ENCODE measurements at places on chromosomes 6 and 20.

DNA sequence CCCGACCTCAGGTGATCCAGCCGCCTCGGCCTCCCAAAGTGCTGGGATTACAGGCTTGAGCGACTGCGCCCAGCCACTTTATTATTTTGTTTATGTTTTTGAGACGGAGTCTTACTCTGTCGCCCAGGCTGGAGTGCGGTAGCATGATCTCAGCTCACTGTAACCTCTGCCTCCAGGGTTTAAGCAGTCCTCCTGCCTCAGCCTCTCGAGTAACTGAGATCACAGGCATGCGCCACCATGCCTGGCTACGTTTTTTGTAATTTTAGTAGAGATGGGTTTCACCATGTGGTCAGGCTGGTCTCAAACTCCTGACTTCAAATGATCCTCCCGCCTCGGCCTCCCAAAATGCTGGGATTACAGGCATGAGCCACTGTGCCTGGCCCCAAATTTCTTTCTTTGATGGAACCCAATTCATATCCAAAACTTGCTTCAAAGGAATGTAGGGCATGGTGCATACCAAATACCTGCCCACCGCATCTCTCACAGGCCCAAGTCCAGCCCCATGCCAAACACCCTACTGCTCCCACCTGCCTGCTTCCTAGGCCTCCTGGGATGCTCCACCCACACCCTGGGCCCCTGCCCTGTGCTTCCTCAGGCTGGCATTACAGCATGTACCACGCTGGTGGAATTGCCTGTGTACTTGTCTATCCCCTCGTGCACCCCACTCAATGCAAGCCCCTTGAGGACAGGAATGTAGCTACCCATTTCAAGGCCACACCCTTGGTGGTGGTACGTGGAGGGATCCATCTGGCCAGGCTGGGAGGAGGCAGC, 4.9 kb upstream of the HMGA1 start:
- DNase-seq = no peak

- no peak for DNase-seq
Observed at GRCh38 chr20:38023181-38024001, 9.9 kb downstream of the TTI1 start.

- DNase-seq = peak; percentile 87
Observed at GRCh38 chr20:24609757-24610156, 140.3 kb downstream of the SYNDIG1 start.

DNA sequence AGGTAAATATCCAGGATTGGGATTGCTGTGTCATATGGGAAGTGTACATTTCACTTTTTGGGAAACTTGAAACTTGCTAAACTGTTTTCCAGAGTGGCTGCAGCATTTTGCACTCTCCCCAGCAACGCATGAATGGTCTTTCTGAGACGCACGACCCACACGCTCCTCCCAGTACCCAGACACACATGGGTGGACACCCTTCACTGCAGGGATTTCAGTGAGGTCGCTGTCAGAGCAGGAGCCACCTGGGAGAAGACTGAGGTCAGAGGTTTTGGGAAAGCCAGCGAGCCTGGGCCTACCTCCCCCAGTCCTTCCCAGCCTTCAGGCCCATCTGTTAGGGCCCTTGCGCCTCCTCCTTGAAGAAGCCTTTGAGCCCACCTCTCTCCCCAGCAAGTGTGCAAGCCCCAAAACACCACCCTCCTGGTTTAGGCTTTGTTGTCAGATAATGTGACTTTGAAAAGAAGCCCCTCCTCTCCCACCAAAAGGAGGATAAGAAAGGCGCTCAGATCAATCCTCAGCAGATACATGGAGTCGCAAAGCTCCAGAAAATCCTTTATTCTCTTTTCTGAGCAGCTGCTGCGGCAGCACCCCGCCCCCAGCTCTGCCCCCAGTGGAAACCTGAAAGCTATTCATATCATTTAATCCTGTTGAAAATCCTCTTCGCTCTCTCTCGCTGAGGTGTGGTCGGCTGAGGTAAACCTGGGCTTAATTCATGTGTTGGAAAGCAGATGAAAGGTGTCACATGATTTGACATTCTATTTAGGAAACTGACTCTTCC, 12.7 kb upstream of the JAG1 start:
- DNase-seq = no peak

DNA sequence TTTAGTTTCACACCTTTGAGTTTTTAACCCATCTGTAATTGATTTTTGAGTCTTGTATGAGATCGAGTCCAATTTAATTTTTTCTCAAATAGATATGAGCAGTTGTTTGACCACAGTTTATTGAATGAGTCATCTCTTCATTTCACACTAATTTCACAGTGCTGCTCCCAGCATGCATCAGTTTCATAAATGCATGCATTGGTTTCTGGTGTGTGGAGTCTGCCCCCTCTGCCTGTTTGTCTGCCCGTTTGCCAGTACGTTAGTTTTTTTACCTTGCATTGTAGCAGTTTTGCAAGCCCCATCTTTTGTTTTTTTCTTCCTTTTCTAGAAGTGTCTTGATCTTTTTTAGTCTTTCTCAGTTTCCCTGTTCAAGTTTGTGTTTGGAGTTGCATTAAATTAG, 11.9 kb downstream of the SLX4IP start:
- DNase-seq = no peak

DNA sequence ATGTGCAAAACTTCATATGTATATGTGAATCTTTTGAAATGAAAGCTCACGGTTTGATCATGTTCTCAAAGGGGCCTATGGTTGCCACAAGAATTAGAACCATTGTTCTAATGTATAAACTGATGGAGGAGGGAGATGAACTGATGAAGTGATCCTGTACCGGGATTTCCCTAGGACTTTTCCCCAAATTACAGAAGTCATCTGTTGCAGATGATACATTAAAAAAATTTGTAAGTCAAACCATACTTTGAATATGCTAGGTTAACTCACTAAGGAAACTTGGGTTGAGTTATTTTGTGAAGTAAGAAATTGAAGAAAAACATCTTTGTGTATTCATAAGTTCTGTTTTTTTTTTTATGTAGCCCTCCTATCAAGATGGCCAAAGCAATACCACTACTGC, 33.9 kb upstream of the RNF144B start:
- no peak for DNase-seq

- no peak for DNase-seq
Observed at GRCh38 chr6:41469156-41470028, 76.8 kb upstream of the FOXP4 start.

DNA sequence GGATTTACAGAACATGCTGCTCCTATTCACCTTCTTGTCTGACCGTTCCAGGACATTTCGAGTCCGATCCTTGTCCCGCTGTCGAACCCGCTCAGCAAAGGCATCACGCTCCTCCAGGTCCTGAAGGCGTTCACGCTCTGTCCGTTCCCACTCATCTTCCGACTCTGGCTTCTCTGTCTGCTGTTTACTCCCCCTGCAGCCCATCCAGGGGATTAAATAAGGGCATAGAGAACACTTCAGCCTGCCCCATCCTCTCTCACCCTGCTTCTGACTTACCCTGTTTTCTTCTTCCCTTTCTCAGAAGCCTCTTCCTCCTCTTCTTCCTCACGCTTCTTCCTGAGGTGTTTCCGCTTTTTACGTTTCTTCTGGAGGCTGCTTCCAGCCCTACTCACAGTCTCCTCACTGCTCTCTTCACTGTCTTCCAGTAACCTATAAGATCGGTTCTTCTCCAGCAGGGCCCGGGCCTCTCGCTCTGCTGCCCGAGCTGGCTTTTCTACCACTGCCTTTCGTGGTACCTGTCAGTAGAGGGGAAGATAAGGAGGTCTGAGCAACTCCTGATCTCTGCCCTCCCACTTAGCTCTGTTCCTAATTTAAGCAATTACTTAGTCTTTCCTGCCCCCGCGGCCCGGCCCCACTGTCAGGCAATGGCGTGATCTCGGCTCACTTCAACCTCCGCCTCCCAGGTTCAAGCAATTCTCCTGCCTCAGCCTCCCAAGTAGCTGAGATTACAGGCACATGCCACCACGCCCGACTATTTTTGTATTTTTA, 1.9 kb downstream of the DHX16 start:
- DNase-seq = no peak

GRCh38 chr6:71289039-71289801, 609 bp downstream of the OGFRL1 start:
- no peak for DNase-seq

DNA sequence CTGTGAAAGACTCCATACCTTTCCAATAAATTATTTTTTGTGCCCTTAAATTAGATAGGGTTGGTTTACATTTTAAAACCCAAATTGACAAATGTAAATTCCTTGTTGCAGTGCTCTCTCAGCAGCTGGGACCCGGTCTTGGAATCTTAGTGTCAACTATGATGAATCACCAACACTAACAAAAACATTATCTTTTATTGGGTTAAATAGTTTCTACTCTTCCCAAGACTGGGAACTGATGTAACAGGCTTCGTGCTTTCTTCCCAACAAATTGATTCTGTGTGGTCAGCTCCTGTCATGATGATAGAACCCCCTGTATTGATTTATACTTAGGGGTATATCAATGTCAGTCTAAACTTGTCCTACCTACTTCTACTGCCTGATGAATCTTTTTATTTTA, 23.2 kb upstream of the AHI1 start:
- DNase-seq = no peak

- no peak for DNase-seq
Observed at GRCh38 chr6:20789162-20789561, 254.9 kb downstream of the CDKAL1 start.

- DNase-seq = no peak
Observed at GRCh38 chr6:118968416-118968815, 33.5 kb upstream of the MCM9 start.

DNA sequence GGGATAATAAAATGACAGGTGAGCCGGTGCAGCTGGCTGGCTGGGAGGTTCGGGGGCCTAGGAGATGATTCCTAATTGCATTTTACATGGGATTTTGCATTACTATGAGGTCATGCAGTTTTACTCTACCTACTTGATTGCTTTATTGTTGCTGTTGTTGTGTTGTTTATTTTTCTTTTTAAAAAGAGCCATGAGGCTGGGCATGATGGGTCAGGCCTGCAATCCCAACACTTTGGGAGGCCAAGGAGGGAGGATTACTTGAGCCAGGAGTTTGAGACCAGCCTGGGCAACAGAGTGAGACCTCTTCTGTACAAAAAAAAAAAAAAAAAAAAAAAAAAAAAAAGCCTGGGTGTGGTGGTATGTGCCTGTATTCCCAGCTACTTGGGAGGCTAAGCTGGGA, 104.8 kb downstream of the GJA1 start:
- no peak for DNase-seq

Measured in vagina (tissue), 2 donors.